Activated CD4-positive, alpha-beta memory T cell treated with anti-CD3 and anti-CD28 coated beads, Interleukin-2, amount 10 ng/mL, durations not matched to agents 7 days and 5 days (primary cell): ENCODE measurements at places on chromosomes 2 and 18. TPM values are rescaled to one million over a fixed set of nuclear protein-coding genes. Genes with fewer than 3 reads are reported as not detected.

GRCh38 chr2:201057715-201058248 is 13.7 kb downstream of the HYCC2 start:
- no peak for DNase-seq

- no peak for DNase-seq
Observed at GRCh38 chr18:61785588-61785987, 107.2 kb downstream of the RNF152 start.

- no peak for DNase-seq
Observed at GRCh38 chr18:46711444-46711863, 45.4 kb downstream of the ST8SIA5 start.

ERBB4 gene
- not detected for total RNA-seq

- no peak for DNase-seq
Observed at GRCh38 chr2:145305889-145306288, 786.0 kb upstream of the ZEB2 start.

TEKT4 gene
- total RNA-seq: not detected

DNA sequence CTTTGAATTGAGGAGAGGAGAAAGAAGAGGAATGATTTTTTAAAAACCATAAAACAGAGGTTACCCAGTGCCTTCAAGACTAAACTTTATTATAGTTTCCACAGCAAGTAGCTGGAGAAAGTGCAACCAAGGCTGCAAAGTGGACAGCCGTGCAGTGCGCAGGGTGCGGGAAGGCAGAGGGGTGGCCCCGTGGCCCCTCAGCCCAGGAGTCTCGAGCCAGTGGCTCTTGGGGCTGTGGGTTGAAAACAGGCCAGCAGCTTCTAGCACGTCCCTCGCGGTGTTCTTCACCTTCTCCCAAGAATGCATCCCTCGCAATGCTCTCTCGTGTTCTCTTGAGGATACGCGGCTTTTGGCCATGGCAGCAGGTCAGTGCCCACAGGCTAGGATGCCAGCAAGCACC is 28.5 kb upstream of the ALKAL2 start:
- no peak for DNase-seq

DNA sequence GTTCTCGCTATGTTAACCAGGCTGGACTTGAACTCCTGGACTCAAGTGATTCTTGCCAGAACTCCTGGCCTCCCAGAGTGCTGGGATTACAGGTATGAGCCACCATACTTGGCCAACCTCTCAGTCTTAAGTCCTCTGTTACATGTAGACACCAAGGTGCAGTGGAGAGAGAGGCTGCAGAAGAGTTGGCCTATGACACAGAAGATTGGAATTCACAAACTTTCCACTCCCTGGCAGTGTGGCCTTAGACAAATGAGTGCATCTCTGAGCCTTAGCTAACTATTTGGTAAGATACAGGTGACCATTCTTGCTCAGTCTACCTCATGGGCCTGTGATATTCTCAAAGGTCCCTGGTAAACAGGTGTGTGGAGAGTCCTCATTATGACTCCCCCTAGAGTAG is 159.7 kb downstream of the MYCN start:
- no peak for DNase-seq

- DNase-seq: no peak
Observed at GRCh38 chr18:29556070-29556469, 1379.1 kb upstream of the CDH2 start.

GRCh38 chr2:191696001-191696400 is 18.1 kb downstream of the NABP1 start:
- DNase-seq: no peak

SERPINB11 gene
- not detected for total RNA-seq

MCFD2 gene
- 48.8 TPM for total RNA-seq

APCDD1 gene
- not detected for total RNA-seq

DNA sequence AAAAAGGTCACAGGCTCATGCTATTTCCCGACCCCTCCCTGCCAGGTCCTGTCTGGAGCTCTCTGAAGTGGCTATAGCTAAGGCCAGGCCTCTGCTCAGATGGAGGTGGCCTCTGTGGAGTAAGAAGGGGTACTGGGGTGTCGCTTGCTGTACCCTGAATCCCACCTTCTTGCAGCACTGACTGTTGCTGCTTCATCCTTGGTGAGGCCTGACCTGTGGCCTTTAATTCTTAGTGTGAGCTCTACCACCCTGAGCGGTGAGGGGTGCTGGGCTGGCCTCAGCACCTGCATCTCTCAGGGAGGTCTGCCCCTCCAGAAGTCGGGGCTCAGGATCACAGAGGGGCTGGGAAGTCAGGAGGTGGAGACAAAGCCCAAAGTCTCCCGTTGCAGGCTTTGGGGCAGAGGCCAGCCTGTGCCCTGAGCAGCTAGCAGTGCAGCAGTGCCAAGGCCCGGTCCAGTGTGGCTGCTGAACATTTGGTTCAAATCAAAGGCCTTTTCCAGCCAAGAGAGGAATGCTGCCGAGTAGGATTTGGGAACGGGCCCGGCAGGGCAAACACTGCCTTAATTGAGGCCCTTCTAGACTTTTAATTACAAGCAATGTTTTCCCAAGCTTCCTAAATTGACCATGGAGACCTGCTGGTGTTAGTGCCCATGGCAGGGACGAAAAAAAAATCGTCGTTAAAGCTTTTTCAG is 133.5 kb upstream of the HAAO start:
- DNase-seq: no peak

DNA sequence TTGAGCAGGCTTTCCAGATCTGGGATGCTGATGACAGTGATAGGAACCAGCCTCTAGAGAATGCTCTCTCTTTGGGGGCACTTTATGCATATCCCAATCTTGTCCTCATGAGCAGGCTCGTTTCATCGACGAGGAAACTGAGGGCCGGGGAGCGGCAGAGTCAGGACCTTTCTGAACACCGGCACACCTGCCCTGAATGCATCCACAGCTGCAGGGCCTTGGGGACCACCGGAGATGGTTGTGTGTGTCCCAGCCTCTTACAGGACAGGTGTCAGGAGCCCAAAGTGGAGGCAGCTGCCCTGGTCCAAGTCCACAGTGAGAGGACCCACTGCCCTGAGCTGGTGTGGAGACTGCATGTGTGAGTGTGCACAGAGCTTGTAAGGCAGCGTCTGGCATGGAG is 47.6 kb upstream of the FAHD2A start:
- DNase-seq: no peak

DNA sequence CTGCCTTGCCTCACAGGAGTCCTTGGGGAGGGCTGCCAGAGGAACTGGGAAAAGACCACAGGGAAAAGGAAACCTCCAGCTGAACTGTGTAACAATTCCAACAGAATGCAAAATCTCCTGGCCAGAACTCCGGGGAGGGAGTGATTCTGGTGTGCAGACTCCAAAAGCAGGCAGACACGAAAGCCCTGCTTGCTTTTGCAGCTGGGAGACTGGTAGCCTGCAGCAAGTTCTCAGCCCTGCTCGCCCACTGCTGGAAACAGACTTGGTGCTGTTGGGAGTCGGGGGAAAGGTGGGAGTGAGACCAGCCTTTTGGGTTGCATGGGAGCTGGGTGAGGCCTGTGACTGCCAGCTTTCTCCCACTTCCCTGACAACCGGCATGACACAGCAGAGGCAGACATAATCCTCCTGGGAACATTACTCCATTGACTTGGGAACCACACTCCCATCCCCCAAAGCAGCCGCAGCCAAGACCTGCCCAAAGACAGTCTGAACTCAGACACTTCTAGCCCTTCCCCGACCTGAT is 26.0 kb upstream of the NMI start:
- DNase-seq: no peak

GRCh38 chr2:121570036-121570666 is 39.5 kb downstream of the RNU4ATAC start:
- no peak for DNase-seq

SGO2 gene
- 44.2 TPM for total RNA-seq

DNA sequence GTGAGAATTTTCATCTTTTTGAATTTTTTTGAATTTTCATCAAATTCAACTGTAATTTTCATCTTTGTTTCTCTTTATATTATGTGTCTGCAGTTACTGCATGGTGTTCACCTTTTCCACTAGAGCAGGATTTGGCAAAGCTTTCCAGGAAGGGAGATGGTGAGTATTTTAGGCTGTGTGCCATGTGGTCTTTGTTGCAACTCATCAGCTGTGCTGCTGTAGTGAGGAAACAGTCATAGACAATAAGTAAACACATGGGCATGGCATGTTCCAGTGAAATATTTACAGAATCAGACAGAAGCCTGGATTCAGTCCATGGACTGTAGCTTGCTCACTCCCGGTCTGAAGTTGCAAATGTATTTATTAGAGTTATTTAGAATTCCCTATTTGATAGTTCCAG is 120.4 kb downstream of the DCDC2C start:
- no peak for DNase-seq

DNA sequence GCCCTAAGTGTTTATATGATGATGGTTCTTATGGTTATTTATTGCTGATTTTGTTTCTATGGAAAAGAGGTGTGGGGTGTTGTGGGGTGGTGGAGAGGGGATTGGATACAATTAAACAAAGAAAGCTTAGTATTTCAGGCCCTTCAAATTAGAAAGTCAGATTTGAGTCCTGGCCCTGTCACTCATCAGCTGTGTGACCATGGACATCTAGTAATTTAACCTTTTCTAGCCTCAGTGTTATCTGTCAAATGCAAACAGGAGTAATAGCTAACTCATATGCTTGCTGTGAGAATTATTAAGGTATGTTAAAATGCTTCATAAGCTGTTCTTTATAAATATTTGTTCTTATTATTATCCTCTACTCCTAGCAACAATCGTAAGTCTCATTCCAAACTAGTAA is 2.1 kb upstream of the MEMO1 start:
- no peak for DNase-seq
